Activated CD4-positive, alpha-beta T cell treated with anti-CD3 and anti-CD28 coated beads for 24 hours (primary cell): ENCODE measurements at places on chromosomes 12 and 14.

- no peak for DNase-seq
These were observed 63.7 kb downstream of the DNAI7 start for GRCh38 chr12:25131270-25131669.

DNA sequence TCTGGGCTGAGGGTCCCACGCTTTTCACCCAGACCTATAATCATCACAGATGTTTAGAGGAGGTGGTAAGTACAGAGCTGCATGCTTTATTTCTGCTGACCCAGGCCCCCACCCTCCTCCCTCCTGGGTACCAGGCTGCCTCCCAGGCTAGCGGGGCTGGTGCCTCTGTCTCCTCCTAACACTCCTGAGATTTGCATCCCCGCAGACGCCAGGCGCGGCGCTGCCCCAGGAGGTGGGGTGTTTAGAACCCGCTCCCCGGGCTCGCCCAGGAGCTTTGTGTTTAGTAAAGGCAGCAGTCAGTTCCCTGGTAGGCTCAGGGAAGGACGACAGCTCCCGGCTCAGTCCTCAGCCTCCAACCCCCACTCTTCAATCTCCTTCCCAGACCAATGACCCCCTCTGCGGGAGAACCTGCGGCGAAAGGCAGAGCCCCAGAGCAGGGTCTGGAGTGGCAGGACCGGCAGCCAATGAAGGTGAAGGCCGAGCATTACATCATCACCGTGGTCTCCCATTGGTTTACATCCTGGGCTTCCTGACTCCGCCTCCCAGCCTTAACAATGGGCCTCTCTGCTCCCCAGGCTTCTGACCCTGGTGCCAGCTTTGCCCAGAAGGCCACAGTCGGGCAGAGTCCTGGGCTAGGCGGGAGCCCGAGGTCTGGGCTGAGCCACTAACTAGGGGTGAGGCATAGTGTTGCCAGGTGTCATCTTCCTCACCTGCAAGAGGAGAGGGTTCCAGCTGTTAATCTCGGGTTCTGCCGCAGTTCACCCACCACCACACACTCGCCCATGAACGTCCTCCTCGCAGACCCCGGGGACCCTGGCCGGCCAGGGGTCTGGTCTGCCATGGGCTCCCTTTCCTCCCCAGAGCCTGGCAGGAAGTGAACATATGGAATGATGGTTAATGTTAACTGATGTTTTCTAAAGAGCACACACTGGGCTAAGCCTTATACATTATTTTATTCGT is 57.5 kb downstream of the CALM1 start:
- DNase-seq: no peak

GRCh38 chr14:100739306-100739705 is 12.6 kb downstream of the DLK1 start:
- no peak for DNase-seq

- DNase-seq: no peak
These were observed 64.9 kb upstream of the DICER1 start for GRCh38 chr14:95222151-95222631.

GRCh38 chr14:60240139-60240856 is 8.7 kb upstream of the PPM1A start:
- DNase-seq: no peak

- no peak for DNase-seq
These were observed 117.3 kb downstream of the GPR135 start for GRCh38 chr14:59347915-59348314.

DNA sequence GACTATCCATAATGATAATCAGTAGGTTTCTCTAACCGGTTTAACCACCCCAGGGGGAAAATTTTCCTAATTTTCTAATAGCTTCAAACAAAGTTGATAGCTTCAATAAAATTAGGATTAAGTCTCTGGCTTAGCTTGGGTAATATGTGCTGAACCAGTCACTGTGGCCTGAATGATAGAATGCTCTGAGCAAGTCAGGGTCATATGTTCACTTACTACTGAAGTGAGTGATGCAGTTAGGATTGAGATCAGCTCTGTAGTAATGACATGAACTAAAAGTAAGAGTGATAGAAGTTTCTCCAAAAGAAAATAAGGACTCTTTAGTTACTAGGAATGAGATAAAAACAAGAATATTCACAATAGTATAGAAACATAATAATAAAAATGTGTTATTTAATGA is 32.6 kb downstream of the ETNK1 start:
- DNase-seq: no peak

DNA sequence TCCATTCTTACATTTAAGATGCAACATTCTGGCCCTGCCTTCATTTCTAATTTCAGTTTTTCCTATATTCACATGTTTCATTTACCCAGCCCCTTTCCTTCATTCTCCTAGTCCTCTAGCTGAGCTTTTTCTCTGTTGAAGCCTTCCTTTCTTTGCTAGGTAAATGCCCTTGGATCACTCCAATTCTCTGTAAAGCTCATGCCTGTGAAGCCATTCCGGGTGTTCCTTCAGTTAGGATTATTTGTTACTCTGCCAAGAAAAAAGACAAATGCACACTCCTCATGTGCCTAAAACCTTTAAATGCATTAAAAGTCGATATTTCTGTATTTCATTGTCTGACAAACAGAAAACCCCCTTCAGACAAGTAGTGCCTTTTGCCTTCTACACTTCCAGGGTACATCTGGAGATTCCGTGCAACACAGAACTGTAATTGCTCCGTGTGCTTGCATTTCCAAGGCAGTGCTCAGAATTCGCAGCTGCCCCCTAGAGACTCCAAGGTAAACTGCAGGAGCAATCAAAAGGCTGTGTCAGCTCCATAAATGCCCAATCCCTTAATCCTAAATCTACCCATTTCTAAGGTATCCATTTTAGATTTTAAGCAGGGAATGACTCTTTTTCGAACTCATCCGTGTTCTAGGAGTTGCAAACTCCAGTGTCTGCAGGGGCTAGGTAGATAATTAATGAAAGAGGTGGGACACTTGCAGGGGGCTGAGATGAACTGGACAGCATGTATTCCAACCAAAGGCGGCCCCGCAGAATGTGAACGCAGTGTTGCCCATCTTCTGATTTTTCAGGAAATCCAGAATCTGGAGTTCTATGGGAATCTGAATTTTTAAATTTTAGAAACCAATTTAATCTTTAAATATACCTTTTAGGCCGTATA is 320.2 kb downstream of the GRIN2B start:
- DNase-seq: peak; percentile 0

DNA sequence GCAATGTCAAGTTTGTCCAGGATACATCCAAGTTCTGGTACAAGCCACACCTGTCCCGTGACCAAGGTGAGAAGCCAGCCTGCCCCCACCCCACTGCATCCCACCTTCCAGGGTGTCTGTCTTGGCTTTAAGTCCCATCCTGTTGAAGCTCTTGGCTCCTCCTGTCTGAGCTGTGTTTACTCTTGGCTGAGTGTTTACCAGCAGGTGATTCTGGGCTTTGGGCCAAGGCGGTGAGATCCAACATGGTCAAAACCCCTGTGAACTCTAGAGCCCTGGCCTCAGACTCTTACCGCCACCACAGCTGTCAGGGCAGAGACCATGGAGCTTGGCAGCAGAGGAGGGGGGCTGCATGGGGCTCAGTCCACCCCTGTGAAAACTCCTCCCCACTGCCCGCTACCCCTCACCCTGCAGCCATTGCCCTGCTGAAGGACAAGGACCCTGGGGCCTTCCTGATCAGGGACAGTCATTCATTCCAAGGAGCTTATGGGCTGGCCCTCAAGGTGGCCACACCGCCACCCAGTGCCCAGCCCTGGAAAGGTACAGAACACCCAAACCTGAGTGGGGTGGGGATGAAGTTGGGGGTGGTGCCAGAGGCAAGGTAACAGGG is 11.6 kb downstream of the TNS2 start:
- no peak for DNase-seq

DNA sequence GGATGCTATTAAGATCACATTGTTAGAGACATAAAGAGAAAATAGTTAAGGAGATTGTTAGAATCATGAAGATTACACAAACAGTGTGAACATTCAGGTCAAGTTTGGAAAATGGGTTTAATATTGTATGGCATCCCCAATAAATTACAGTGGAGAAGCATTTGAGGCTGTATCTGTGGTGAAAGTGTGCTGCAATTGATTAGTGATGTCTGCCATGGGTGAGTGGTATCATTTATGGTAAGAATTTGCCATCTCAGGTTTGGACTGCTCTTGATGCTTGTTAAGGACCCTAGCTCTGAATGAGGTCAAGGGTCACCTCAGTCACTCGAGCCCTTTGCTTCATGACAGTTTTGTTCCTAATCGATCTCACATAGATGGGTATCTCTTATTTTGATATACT is 265.7 kb upstream of the SRRM4 start:
- no peak for DNase-seq

GRCh38 chr12:106975098-106975497 is 11.8 kb downstream of the MTERF2 start:
- no peak for DNase-seq

DNA sequence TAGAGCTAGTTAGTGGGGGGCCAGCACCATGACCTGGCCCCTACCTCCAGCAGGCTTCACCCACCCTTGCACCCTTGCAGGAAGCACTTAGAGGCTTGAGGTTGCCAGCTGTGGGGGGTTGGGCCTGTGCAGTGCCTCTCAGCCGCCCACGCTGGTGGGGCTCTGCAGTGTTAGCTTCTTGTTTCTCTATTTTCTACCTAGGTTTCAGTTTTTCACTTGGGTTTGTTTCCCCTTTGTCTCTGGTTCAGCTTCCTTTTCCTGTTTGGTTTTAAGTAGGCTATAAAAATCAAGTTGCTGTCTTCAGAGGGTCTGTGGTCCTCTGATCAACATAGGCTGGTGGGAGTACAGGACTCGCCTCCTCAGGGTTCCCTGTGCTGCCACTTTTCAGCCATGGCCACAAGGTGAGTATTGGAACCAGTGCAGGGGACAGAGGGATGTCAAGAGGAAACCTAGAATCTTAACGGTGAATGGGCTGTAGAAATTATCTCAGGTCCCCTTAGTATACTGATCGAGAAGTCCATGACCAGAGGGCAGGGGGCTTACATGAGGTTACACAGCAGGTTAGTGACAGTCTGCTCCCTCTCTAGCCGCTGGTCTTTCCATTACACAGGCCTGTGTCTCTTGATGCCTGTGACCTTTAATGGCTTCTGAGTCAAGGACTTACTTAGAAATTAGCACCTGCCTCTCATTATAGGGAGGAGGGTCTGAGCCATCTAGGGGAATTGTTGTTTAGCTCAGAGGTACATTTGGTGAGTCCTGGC is at the start of gene EVL:
EVL (plus strand) TSS at position 312 of the 761 bp plus-strand sequence; CDS start at position 391, 79 bp downstream.
- peak; percentile 74 for DNase-seq

DNA sequence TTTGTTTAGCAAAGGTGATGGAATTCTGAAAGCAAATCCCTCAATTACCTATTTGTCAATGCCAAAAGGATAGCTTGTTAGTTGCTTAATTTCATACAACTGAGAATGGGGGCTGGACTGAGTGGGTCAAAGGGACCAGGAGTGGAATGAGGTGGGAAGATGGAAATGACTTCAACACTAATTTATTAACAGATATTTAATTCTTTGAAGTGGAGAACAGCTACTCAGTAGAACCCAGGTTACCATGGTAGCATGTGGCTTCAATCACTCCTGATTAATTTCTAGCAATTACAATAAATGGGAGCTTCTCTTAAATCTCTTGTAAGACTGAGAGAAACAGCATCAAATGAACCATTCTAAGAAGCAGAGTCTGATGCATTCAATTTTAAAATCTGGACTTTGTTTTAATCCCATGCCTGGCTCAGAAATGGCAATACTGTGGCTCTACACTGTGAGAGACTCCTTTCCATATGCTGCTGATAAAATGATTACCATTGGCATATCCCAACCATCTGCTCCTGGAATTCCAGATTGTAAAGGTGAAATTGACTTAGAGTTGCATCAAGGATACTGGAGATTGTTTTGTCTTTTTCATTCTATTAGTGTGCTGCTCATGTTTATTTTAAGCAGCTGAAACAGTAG is 607.8 kb downstream of the SNAPC1 start:
- no peak for DNase-seq

- DNase-seq: no peak
These were observed 57.6 kb downstream of the ACADS start for GRCh38 chr12:120783197-120783596.

- no peak for DNase-seq
These were observed 33.1 kb downstream of the CLMN start for GRCh38 chr14:95286645-95287044.
